HEK293T (cell line): ENCODE measurements at places on chromosomes 11 and 22.

- no peak for DNase-seq
These were observed 11.4 kb downstream of the DNAJB13 start for GRCh38 chr11:73962101-73962705.

- DNase-seq: no peak
These were observed 14.0 kb downstream of the C11orf42 start for GRCh38 chr11:6219359-6219758.

- DNase-seq: no peak
These were observed 70.2 kb upstream of the TP53AIP1 start for GRCh38 chr11:129012880-129013279.

GRCh38 chr11:65505466-65506289 is 6.8 kb downstream of the MALAT1 start:
- DNase-seq: no peak

- peak; percentile 71 for DNase-seq
These were observed 21.3 kb downstream of the IZUMO1R start for GRCh38 chr11:94325681-94326080.

GRCh38 chr22:19596680-19597398 is 72.6 kb upstream of the CLDN5 start:
- DNase-seq: peak; percentile 37

GRCh38 chr22:41620589-41621098 is at the start of gene DESI1:
TSS of gene DESI1 (minus strand) at chr22:41621043. CDS start at chr22:41620839, 204 bp downstream.
- peak; percentile 24 for DNase-seq

DNA sequence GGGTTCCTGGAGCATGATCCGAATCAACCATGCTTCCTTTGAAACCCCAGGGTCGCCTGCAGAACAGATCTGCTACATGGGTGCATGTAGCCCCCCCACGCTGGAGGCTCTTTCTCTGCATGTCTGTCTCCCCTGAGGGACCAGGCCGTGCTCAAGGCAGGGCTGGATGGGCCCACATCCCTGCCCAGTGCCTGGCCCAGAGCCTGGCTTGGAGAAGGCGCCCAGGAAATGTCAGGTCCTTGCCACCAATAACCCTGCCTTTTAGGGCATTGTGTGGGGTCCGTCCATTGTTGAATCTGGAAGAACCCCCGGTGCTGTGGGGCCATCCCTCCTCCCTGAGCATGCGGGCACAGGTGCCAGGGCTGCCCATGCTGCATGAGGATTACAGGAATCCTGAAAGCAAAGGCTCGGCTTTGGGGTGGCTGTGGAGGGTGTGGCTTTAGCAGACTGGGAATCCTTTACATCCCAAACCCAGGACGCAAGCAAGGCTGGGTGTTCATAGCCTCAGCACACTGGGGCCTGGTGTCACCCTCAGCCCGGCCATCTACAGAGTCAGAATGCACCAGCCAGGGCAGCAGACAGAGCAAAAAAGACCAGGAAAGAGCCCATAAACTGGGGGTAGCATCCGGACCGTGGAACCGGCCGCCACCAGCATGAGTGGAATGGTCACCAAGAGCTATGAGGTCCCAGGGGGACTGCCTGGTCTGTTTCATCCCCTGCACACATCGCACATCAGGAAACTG is 48.2 kb downstream of the RTL6 start:
- DNase-seq: no peak

GRCh38 chr11:20599221-20600019 is at the start of gene SLC6A5:
TSS of gene SLC6A5 (plus strand) at chr11:20599608. CDS start at chr11:20599673, 65 bp downstream.
- peak; percentile 70 for DNase-seq

DNA sequence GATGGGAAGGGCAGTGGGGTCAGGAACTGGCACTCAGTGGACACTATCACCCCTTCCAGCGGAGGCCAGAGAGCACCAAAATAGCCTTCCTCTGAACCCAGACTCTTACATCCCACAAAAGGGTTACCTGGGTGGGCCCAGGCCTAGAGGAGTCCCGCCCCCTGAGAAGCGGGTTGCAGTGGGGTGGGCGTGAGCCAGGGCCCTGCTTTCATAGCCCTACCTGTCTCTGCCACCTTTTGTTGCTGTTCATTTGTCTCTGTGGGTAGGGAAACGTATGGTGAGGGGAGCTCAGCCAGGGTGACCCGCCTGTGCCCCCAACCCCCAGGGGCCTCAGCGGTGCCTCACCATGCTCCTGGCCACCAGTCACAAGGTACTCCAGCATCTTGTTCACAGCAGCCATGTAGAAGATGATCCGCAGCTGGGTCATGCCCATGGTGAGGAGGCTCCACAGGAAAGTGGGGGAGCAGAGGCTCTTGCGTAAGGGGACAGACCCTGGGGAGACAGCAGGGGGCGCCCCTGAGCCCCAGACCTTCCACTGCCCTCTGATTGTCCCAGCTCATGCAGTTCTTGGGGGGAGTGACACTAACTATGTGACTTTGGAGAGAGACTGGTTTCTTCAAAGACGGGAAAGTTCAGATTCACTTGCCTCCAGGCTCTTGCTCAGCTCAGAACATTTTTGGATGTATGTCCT is 24.0 kb downstream of the SLC43A1 start:
- DNase-seq: peak; percentile 54

DNA sequence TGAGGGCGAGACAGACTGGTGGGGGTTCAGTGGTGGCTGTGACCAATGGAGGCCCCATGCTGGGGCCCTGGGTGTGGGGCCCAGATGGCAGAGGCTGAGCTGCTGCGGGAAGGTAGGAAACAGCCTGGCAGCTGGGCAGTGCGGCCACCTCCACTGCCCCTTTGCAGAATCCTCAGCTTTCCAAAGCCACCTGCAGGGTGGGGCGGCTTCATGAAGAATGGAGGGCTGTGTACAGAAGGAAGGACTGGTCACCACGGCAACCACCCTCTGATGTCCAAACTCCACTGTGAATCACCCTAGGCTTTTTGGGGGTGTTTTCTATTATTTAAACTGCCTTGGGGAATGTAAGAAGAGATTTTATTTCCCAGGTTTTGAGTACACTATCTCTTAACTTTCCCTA is 166.3 kb upstream of the NAV2 start:
- no peak for DNase-seq

DNA sequence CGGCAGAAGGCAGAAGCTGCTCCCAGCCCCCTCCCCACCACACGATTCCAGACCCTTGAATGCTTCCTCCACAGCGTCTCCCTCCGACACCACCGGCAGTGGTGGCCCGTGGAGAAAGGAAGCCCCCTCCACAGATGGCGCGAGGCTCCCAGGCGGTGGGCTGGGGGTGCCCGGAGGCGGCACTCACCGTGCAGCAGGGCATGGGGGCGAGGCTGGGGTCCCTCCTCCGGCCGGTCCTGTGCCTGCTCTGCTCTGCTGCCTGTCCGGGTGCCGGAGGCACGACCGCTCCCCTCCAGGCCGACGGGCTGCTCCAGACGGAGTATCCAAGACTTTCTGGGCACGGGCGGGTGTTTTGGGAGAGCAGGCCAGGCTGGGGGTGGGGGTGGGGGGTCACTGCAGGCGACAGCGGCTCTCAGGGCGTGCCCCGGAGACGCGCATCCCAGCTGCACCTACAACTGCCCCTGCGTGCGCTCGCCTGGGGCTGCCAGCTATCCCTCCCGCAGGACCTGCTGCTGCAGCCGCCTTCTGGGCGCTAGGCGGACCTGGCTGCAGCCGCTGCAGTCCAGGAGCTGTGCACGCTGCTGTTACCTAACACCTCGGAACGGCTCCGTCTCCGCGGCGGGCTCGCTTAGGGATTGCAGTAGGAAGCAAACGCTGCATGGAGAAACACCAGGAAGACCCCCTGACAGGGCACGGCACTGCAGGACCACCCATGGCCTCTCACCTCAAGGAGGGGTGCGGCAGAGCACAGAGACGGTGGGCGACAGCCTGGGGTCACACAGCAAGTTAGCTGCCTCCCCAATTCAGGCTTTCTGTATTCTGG is 15.2 kb downstream of the MRGPRG start:
- DNase-seq: peak; percentile 34

- DNase-seq: no peak
These were observed 71.3 kb downstream of the BBOX1 start for GRCh38 chr11:27111896-27112295.

DNA sequence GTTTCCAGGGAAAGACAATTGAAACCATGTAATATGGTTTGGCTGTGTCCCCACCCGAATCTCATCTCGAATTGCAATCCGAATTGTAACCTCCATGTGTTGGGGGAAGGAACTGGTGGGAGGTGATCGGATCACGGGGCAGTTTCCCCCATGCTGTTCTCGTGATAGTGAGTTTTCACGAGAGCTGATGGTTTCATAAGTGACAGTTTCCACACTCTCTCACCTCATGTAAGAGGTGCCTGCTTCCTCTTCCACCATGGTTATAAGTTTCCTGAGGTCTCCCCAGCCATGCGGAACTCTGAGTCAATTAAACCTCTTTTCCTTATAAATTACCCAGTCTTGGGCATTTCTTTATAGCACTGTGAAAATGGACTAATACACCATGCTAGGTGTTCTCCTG is 148.3 kb upstream of the CADM1 start:
- no peak for DNase-seq

GRCh38 chr11:26762089-26762488 is 40.2 kb upstream of the SLC5A12 start:
- DNase-seq: no peak

GRCh38 chr11:46351148-46351547 is 3.9 kb downstream of the DGKZ start:
- DNase-seq: no peak

GRCh38 chr22:44179196-44179988 is 1.3 kb upstream of the PARVG start:
- DNase-seq: no peak

GRCh38 chr11:61293867-61294716 is 1.0 kb downstream of the VWCE start:
- no peak for DNase-seq

DNA sequence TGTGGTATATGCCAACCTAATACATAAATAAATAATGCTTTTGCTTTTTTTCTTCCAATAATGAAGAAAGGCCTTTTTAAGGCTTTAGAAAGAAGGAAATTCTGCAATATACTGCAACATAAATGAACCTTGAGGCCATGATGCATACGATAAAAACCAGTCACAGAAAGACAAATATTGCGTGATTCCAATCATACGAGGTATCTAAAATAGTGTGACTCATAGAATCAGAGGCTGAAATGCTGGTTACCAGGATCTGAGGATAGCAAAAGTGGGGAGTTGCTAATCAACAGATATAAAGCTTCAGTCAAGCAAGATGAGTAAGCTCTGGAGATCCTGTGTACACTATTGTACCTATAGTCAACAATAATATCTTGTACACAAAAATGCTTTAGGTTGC is 24.2 kb downstream of the MS4A6A start:
- DNase-seq: no peak

- no peak for DNase-seq
These were observed 104.3 kb downstream of the VPREB1 start for GRCh38 chr22:22348815-22349454.

- DNase-seq: peak; percentile 97
These were observed 37.3 kb upstream of the RBFOX2 start for GRCh38 chr22:36065775-36066544.

DNA sequence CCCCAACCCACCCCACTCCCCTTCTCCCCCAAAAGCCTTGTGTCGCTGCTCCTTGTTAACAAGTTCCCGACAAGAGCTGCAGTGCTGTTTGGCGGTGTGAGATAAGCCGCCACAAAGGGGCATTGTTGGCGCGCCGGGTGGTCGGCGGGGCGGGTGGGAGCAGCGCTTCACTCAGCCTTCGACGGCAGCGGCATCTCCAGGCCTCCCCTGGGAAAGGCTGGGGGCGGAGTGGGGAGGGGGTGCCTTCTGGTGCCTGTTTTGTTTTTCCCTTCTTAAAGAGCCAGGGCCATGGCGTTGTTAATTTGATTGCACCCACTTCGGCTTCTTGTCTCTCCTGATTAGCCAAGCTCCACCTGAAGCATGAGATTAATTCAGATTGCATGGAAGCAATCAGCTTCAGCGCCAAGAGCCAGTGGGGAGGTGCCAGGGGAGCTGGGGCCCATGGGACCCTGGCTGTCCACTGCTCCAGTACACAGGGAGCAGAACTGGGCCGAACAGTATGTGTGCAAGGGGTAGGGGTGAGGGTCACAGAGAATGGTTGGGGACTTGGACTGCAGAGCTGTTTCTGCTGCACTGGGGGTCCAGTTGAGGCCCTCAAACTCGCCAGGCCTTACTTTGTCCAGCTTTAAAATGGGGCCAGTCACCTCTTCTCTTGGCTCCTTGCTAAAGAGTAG is 165.1 kb downstream of the CEP164 start:
- no peak for DNase-seq

DNA sequence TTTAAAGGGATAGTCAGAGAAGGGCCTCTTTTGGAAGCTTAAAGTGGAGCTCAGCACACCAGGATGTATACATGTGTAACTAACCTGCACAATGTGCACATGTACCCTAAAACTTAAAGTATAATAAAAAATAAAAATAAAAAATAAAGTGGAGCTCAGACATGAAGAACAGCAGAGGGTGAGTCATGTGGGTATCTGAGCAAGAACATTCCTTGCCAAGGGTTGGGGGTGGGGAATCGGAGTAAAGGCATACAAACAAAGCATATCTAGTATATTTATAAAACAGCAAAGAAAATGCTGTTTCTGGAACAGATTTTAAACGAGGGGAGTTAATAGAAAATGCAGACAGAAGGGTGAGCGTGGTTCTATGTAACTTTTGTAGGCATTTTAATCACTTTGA is 562.6 kb upstream of the ANO3 start:
- no peak for DNase-seq

DNA sequence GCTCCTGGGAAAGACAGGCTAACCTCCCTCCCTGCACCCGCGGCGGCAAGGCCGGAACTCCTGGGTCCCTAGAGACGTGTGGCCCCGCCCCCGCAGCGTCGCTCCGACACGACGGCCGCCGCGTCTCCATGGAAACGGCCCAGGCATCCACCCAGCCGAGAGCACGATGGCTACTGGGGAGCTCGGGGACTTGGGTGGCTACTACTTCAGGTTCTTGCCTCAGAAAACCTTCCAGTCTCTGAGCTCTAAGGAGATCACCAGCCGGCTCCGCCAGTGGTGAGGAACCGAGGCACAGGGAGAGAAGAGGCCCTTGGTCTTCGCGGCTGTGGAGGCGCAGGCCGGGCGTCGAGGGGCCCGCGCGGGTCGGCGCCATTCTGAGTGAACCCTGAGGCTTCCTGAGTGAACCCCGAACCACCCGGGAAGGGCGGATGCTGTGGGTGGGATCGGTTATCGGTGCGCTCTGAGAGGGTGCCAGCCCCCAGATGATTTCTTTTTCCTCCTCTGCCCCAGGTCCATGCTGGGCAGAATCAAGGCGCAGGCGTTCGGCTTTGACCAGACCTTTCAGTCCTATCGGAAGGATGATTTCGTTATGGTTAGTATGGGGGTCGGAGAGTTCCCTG is at the start of gene CFAP300:
TSS of gene CFAP300 (plus strand) at position 133 of the 620 bp plus-strand sequence. CDS start at position 167, 34 bp downstream.
- DNase-seq: peak; percentile 72

DNA sequence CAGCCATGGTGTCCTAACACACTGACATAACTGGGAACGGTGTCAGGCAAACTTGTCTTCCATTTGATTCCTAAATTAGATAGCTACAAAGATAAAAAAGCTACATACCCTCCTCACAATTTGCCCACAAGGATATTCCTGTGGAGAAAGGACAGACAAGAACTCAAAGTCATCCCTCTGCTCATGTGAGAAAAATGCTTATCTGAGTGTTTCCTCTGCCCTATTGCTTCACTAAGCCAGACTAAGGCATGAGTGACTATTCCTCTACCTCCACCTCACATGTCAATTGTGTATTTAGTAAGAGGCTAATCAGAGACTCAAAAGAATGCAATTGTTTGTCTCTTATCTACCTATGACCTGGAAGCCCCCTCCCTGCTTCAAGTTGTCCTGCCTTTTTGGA is 247.7 kb downstream of the DDX10 start:
- no peak for DNase-seq

GRCh38 chr11:17979770-17980371 is 33.0 kb downstream of the SERGEF start:
- peak; percentile 75 for DNase-seq
